Heart right ventricle (tissue), 16 donors: ENCODE measurements at places on chromosomes 7 and 10. TPM values are rescaled to one million over a fixed set of nuclear protein-coding genes. Genes with fewer than 3 reads are reported as not detected.

GIGYF1 gene
- polyA plus RNA-seq = 47.3 TPM

GRCh38 chr10:19918794-19919193, 102.6 kb downstream of the PLXDC2 start:
- H3K27me3 ChIP-seq = no peaks in the 10 kb centered on the region
- DNase-seq = no peak
- H3K27ac ChIP-seq = no peak overlapping the region
- no peak overlapping the region for H3K4me3 ChIP-seq
- peaks cover 56% of the 10 kb centered on the region for H3K4me1 ChIP-seq

DNA sequence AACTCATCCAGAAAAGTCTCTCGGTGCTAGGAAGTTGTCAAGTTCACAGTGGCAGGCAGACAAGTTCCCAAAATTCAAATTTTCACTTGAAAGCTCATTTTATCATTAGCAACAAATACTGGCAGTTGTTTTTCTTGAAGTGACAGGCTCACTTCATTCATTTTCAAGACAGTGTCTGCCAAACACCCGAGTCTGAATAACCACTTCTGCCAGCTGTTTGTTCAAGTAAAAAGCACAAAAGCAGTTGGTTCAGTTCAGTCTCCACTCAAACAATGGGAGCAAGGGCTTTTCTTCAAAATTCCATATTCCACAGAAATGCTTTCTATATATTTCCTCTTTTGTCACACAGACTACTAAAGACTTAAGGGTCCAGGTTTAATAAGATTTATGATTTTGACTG, 47.7 kb upstream of the ATP6V0A4 start:
- no peak for DNase-seq
- H3K4me1 ChIP-seq = no peaks in the 10 kb centered on the region
- no peaks in the 10 kb centered on the region for H3K36me3 ChIP-seq
- no peak overlapping the region for H3K27ac ChIP-seq

DNA sequence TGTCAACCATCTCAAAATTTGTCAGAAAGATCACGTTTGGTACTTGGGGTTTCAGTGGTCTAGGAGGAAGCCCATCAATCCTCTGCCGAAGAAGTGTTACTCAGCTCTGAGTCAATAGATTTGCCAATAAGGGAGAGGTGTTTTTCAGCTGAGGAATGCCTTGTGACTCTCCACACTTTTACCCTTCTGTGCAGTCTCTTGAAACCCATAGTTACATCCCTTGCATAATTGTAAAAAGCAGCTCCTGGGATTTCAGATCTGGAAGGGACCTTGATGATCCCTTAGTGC, 47.5 kb downstream of the INSYN2A start:
- H3K27ac ChIP-seq = no peak overlapping the region
- peaks cover 4% of the 10 kb centered on the region for H3K4me1 ChIP-seq
- no peak overlapping the region for H3K4me3 ChIP-seq
- no peaks in the 10 kb centered on the region for H3K36me3 ChIP-seq

DNA sequence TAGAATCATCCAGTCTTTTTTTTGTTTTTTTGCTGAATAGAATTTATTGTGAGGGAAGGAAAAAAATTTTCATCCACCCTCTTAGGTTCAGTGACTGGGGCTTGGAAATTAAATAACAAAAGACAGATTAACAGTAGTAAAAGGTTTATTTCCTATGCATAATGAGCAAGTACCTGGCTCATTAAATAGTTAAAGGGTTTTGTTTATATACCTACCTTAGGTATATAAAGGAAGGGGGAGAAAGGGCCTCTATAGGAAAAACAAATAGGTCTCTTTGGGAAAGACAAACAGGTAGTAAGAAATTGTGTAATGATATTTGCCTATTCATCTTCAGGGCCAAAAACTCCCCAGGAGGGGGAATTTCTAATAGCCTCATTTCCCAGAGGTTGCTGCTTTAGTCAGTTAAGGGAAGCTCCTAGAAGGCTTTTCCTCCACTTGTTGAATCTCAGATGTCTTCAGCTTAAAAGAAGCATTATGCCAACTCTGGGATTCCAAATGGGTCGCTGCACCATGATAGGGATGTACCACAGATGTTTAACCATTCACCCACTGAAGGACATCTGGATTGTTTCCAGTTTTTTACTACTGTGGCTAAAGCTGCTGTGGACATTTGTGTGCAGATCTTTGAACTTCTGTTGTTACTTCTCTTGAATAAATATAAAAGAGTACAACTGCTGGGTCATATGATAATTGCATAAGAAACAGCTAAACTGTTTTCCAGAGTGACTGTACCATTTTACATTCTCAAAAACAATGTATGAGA, 11.3 kb downstream of the ACADSB start:
- no peaks in the 10 kb centered on the region for H3K27me3 ChIP-seq
- H3K4me1 ChIP-seq = no peaks in the 10 kb centered on the region
- no peak overlapping the region for H3K4me3 ChIP-seq
- H3K36me3 ChIP-seq = no peaks in the 10 kb centered on the region
- DNase-seq = no peak

PIK3CG gene
- 0.16 TPM for polyA plus RNA-seq

- H3K4me1 ChIP-seq = peaks cover 33% of the 10 kb centered on the region
- no peaks in the 10 kb centered on the region for H3K27me3 ChIP-seq
- no peak overlapping the region for H3K4me3 ChIP-seq
- DNase-seq = no peak
- H3K36me3 ChIP-seq = peaks cover 20% of the 10 kb centered on the region
- H3K27ac ChIP-seq = no peak overlapping the region
These were observed 3.9 kb downstream of the HPS6 start for GRCh38 chr10:102069071-102069470.

- no peak overlapping the region for H3K4me3 ChIP-seq
- no peaks in the 10 kb centered on the region for H3K27me3 ChIP-seq
- H3K36me3 ChIP-seq = peaks cover 11% of the 10 kb centered on the region
- no peak for DNase-seq
- H3K27ac ChIP-seq = peak overlapping the region; percentile 15
These were observed 6.1 kb downstream of the KCTD7 start for GRCh38 chr7:66634816-66635215.

HIBADH gene
- 24.7 TPM for polyA plus RNA-seq
